Bronchial epithelial cell (primary cell): ENCODE measurements at places on chromosomes 6 and 20.
A peak's percentile ranks its signal among the peaks of the same experiment; 100 is the strongest.

DNA sequence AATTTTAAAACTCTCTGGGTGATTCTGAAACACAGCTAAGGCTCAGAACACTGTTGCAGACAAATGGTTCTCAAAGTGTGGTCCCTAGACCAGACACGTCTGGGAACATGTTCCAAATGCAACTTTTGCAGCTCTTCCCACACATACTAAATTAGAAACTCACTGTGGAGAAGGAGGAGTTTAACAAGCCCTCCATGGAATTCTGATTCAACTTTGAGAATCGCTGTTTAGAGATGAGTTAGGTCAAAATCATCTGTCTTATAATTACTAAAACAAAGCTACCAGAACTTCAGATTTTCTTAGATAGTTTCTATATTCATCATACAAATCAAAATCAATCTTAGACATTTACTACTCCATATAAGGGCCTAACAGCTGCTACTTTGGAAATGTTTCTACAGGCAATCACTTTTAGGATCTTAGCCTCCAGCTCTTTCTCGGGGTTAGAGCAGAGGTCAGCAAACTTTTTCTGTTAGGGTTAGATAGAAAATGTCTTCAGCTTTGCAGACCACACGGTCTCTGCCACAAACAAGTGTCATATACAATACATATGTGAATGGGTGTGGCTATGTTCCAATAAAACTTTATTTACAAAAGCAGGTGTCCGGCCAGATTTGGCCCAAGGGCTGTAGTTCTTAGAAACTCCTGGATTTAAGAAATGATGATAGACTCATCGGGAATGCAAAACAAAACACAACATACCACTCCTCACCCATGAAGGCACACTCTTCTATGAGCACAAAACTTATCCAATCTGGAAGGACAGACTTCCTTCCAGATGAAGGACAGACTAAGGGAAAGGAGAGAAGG is 50.0 kb upstream of the ARHGAP18 start:
- DNase-seq: no peak

- DNase-seq: no peak
Observed at GRCh38 chr6:107750176-107750797, 73.8 kb downstream of the SCML4 start.

- peak; percentile 73 for DNase-seq
Observed at GRCh38 chr6:48141975-48142374, 31.0 kb upstream of the PTCHD4 start.

GRCh38 chr6:169251822-169252504 is 1.7 kb downstream of the THBS2 start:
- DNase-seq: no peak

DNA sequence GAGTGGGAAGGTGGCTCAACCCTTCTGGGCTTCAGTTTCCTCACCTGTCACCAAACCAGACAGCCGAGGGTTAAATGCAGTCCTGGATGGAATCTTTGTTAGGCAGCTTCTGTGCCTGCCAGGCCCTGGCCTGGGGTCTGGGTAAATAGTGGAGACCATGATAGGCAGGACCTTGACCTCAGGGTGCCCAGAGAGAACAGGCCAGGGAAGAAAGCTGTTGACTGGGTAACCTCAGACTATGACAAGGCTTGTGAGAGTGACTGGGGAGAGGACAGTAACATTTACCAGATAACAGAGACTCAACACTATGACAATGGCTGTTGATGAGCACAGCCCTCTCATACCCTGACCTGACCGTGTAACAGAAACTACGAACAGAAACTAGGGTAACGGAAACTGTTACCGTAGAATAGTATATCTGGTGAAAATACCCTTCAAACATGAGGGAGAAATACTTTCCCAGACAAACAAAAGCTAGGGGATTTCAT is 218.3 kb downstream of the PREX1 start:
- DNase-seq: no peak

- DNase-seq: no peak
Observed at GRCh38 chr6:150189122-150189521, 46.3 kb downstream of the PPP1R14C start.

DNA sequence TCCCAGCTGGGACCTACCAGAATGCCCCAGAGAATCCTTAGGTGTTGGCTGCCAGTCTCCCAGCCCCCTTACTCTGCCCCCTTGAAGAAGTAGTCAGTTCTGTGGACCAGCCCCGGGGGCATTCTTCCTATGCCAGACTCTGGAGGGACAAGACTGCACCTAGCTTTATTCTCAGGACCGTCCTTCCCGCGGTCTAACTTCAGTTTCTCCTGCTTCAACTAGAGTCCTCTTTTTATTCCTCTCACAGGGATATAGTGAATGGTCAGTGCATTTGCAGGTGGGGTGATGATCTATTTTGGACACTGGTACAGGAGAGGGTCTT is 35.9 kb upstream of the MDFI start:
- DNase-seq: no peak

DNA sequence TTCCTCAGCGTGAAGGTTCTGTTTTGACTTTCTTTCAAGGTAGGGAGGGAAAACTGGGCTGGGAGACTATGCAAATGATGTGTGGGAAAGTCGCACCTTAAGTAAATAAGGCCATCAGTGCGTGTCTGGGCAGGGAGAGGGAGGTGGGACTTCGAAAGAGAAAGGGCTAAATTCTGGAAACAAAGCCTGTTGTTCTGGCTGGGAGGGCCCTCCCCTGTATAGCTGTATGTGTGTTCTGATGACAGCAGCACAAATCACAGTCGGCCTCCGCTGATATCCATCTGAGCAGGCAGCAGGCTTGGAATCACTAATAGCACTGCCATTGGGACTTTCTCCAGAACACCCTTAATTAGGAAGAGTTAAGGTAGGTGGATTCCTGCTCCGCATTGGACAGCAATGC is 19.2 kb downstream of the JAG1 start:
- DNase-seq: peak; percentile 92

- no peak for DNase-seq
Observed at GRCh38 chr20:8996817-8997512, 71.9 kb upstream of the PLCB4 start.

GRCh38 chr6:43945768-43946080 is 175.7 kb downstream of the VEGFA start:
- no peak for DNase-seq

GRCh38 chr6:167416676-167417430 is 92.0 kb downstream of the TTLL2 start:
- DNase-seq: no peak

- no peak for DNase-seq
Observed at GRCh38 chr6:13461307-13461706, 26.1 kb downstream of the GFOD1 start.
